ENCODE measurements at places on chromosomes 12 and 14. TPM values are rescaled to one million over a fixed set of nuclear protein-coding genes. Genes with fewer than 3 reads are reported as not detected.

GRCh38 chr12:7966563-7966962 is 30.6 kb upstream of the SLC2A3 start:
- no peak overlapping the region for H3K27ac ChIP-seq
- H3K36me3 ChIP-seq: no peaks in the 10 kb centered on the region
- no peak overlapping the region for H3K4me3 ChIP-seq
- H3K27me3 ChIP-seq: no peaks in the 10 kb centered on the region

The TMEM119 gene
- 2.2 TPM for polyA plus RNA-seq

The ABCD2 gene
- polyA plus RNA-seq: 0.04 TPM

DNA sequence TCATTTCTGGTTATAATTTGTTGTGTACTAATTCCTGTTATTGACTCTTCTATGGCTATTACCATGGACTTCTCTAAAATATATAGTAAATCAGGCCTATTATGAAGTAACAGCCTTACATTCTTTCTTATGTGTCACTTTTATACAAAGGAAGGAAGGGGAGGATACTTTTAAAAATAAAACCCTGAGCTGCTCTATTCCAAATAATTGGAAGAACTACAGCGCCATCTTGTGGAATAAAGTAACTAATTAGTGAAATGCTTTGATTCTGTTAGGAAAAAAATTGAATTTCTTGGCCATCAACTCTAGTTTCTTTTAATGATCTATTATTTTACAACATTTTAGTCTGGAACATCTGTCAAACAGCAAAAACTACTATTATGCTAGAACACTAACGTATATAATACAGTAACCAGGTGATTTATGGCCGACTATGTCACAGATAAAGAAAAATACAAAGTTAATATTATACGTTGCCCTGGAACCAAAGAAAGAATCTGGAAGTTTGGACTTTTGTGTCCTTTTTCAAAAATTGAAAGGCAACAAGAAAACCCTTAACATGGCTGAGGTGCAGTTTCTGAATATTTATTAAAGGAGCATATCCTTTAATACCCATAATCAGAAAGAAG is 55.0 kb upstream of the NELL2 start:
- H3K27me3 ChIP-seq: no peaks in the 10 kb centered on the region
- H3K4me3 ChIP-seq: no peak overlapping the region
- no peaks in the 10 kb centered on the region for H3K4me1 ChIP-seq
- no peak overlapping the region for H3K27ac ChIP-seq
- DNase-seq: no peak

DNA sequence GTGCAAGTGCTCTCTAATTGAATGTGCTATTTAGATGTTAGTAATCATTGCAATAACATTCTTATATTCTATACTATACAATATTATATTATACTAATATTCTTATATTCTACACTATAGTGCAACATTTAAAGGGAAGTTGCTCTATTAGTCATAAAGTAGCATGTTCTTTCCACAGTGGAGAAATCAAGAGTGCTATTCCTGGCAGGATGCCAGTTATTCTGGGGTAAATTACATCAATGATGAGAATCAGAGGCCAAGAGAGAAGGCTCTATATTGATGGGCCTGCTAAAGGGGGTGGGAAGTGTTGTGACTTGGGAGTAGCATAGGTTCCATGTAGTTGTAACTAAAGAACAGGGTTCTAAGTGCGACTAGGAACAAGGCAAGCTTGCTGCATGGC is 121.5 kb downstream of the SLC15A5 start:
- no peaks in the 10 kb centered on the region for H3K4me1 ChIP-seq
- DNase-seq: no peak
- H3K36me3 ChIP-seq: no peaks in the 10 kb centered on the region
- H3K4me3 ChIP-seq: no peak overlapping the region

The TMEM132C gene
- polyA plus RNA-seq: 4.1 TPM

DNA sequence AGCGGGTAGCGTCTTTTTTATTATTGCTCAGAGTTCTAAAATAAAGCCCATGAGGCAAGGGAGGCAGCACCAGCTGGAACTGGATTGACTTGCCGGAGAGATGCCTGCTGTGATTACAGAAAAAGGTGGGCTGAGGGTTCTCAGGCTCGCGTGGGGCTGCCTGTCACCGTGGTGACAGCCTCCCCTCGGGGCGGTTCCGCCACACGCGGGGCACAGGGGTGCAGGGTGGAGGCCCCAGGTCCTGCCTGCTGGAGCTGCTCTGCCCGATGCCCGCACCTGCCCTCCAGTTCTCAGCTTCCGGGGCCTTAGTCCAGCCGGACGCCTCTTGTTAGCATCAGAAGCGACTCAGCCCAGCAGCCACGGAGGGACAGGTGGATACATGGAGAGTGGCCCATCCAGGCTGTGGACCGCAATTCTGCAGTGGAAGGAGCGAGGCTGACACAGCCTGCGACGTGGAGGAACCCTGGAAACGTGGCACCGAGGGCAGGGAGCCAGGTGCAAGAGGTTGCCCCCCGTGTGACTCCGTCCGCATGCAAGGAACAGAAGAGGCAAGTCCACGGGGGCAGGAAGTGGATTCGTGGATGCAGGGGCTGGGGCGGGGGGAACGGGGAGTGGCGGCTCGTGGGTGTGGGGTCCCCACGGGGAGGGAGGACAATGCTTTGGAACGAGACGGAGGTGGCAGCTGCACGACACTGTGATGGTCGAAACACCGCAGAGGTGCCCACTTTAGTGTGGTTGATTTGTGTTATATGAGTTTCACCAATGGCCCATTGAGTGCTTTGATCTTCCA is 79.5 kb downstream of the GALNT9 start:
- no peaks in the 10 kb centered on the region for H3K4me1 ChIP-seq
- no peak overlapping the region for H3K27ac ChIP-seq
- H3K36me3 ChIP-seq: no peaks in the 10 kb centered on the region
- H3K27me3 ChIP-seq: no peaks in the 10 kb centered on the region

DNA sequence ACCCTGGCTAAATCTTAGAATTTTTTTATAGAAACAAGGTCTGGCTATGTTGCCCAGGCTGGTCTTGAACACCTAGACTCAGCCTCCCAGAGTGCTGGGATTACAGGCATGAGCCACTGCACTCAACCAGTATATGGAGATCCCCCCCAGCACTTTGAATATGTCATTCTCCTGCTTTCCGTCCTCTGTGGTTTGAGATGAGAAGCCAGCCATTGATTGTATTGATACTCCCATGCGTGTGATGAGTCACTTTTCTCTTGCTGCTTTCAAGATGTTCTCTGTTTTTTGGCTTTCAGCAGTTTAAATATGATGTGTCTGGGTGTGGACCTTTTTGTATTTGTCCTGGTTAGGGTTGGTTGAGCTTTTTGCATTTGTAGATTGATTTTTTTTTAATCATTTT is 75.2 kb upstream of the DNM1L start:
- no peak overlapping the region for H3K4me3 ChIP-seq
- peaks cover 38% of the 10 kb centered on the region for H3K36me3 ChIP-seq
- peaks cover 3% of the 10 kb centered on the region for H3K4me1 ChIP-seq
- H3K27ac ChIP-seq: no peak overlapping the region
- no peak for DNase-seq
- H3K27me3 ChIP-seq: no peaks in the 10 kb centered on the region

DNA sequence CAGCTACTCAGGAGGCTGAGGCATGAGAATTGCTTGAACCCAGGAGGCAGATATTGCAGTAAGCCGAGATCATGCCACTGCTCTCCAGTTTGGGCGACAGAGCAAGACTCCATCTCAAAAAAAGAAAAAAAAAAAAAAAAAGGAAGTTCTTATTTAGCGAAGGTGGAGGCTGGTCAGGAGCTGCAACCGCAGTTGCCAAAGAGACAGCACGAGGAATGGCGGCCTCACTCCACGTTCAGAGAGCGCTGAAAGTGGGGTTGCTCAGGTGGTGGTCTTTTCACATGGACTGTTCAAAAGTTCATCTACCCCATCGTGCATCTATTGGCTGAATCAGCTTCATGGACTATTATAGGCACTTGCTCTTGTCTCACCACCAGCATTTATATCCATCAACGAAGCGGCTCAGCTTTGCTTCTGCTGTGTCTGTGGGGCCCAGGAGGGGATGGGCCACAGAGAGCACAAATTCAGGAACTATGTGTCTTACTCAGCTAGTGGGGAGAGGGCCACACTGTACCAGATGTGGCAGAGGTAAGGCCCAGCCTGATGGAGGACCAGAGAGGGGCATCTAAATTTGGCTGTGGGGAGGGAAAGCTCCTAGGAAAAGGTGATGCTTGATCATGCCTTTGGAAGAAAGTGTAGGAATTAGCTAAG is 27.3 kb downstream of the SLC25A47 start:
- H3K4me3 ChIP-seq: no peak overlapping the region
- no peaks in the 10 kb centered on the region for H3K4me1 ChIP-seq
- no peaks in the 10 kb centered on the region for H3K27me3 ChIP-seq
- peaks cover 9% of the 10 kb centered on the region for H3K36me3 ChIP-seq
- no peak overlapping the region for H3K27ac ChIP-seq
- no peak for DNase-seq

- H3K27ac ChIP-seq: no peak overlapping the region
- no peaks in the 10 kb centered on the region for H3K36me3 ChIP-seq
- H3K4me1 ChIP-seq: no peaks in the 10 kb centered on the region
- H3K27me3 ChIP-seq: no peaks in the 10 kb centered on the region
- DNase-seq: no peak
Measured at GRCh38 chr12:122368361-122369073, 54.0 kb downstream of the CLIP1 start.

DNA sequence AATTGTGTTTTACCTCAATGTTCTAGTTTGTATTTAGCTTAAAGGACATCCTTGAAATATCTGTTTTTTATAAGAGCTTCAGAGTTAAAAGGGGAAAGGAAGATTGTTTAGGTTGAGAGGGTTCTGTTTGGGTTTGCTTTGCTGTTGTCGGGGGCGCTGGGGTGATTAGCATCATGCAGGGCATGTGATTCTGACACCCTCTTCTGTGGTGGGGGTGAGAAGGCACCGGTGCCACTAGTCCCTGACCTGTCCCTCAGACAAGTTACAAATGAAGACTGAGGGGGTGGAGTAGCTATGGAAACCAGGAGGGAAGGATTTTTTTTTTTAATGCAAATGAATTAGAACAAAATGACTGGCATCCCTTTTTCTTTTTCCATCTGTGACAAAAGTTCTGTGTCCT is 291.3 kb downstream of the RPAP3 start:
- no peak overlapping the region for H3K4me3 ChIP-seq
- DNase-seq: no peak
- no peaks in the 10 kb centered on the region for H3K27me3 ChIP-seq
- no peak overlapping the region for H3K27ac ChIP-seq

- H3K4me1 ChIP-seq: no peaks in the 10 kb centered on the region
- H3K36me3 ChIP-seq: no peaks in the 10 kb centered on the region
- H3K27ac ChIP-seq: no peak overlapping the region
- no peak overlapping the region for H3K4me3 ChIP-seq
Measured at GRCh38 chr14:52332269-52332668, 18.2 kb downstream of the PTGER2 start.

GRCh38 chr12:87136330-87136976 is 880.3 kb upstream of the MGAT4C start:
- no peak for DNase-seq
- no peak overlapping the region for H3K27ac ChIP-seq
- H3K4me1 ChIP-seq: no peaks in the 10 kb centered on the region
- no peaks in the 10 kb centered on the region for H3K36me3 ChIP-seq
- no peaks in the 10 kb centered on the region for H3K27me3 ChIP-seq

DNA sequence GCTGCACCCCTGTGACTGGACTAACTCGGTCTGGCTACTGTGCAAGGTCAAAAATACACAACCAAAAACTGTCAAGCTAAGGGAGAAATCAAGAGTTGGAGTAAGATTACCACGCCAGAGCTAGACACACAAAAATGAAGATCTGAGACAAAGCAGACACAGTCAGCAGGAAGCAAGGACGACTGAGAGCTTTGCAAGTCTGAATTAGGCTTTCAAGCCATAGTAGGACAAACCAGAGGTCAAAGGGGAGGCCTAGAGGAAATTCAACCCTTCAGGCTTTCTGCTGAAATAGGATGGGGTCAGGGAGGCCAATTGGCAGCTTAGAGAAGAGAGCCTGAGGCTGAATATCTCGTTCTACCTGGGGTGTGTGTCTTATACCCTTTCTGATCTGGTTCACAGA is 117.3 kb downstream of the LLPH start:
- H3K27me3 ChIP-seq: no peaks in the 10 kb centered on the region
- no peak overlapping the region for H3K4me3 ChIP-seq
- H3K27ac ChIP-seq: no peak overlapping the region
- H3K4me1 ChIP-seq: no peaks in the 10 kb centered on the region

The FOXM1 gene
- 0.65 TPM for polyA plus RNA-seq

The SDR9C7 gene
- not detected for polyA plus RNA-seq

DNA sequence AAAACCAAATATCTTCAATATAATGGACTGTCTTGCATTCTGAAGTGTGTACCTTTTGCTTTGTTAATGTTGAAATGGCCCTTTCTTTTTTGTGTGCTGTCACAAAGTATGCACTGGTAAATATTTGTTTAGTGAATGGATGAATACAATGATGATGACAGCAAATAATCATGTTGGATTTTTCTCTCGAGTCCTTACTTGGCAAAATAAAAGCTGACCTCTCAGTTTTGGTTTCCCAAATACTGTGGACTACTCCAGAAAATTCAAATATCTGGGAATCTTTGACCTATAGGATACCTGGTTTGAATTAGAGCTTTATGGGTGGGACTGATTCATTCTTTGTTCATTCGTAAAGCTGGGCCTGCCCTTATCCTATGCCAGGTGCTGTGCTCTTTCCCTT is 5.5 kb downstream of the UBE3B start:
- H3K4me3 ChIP-seq: no peak overlapping the region
- peaks cover 7% of the 10 kb centered on the region for H3K4me1 ChIP-seq
- H3K27ac ChIP-seq: no peak overlapping the region
- H3K36me3 ChIP-seq: peaks cover 35% of the 10 kb centered on the region
